ENCODE measurements at places on chromosomes 2 and 18.

- DNase-seq, result no peak
These were observed 54.4 kb upstream of the B3GNT7 start for GRCh38 chr2:231341100-231341499.

DNA sequence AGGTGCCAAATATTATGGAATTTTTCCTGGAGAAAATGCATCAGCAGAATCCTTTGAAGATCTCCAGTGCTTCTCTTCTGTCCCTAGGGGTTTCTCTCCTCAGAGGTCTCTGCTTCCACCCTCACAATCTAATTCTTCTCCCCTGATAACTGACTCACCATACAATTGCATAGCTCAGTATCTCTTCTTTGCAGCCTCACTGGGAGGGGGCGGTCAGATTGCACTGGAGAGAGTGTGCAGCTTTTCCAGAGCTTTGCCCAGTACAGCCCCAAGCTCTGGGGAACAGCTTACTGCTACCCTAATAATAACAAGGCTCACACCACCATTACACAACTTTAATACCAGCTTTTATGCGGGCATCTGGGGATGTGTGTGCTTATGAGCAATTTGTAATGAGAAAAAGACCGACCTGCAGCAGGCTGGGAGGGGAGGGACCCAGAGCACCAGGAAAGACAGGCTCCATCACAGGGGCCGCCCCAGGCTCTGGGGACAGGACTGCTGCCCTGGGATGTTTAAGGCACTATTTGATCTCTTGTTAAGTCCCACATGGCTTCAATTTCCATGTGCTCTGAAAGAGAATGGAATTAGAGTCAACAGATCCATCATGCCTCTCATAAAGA is 276.6 kb upstream of the SIX2 start:
- DNase-seq, result no peak

- no peak for DNase-seq
These were observed 168.7 kb upstream of the SIX3 start for GRCh38 chr2:44772669-44773378.

- DNase-seq, result no peak
These were observed 160.3 kb downstream of the VAPA start for GRCh38 chr18:10074110-10074509.

- DNase-seq, result no peak
These were observed 35.6 kb downstream of the RMC1 start for GRCh38 chr18:23538870-23539269.

DNA sequence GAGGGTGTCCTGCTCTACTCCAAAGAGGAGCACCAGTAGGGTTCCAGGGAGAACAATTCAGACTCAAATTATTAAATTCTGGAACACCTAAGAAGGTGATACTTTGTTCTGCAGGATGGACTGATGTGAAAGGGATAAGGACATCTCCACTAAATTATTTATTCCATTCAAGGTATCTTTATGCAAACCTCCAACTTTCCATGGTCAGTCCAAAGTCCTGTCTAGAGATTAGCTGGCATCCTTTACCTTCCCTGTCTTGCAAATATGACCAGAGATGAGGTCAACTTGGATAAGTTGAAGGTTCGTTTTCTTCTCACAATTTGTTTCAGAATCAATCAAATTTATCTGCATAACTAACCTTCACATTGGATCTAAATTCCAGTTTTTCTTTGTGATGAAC is 8.7 kb upstream of the ZBTB14 start:
- DNase-seq, result no peak

GRCh38 chr2:206004004-206004693 is 81.8 kb downstream of the INO80D start:
- DNase-seq, result no peak

- peak; percentile 7 for DNase-seq
These were observed 316.1 kb upstream of the MYT1L start for GRCh38 chr2:2647141-2647541.

DNA sequence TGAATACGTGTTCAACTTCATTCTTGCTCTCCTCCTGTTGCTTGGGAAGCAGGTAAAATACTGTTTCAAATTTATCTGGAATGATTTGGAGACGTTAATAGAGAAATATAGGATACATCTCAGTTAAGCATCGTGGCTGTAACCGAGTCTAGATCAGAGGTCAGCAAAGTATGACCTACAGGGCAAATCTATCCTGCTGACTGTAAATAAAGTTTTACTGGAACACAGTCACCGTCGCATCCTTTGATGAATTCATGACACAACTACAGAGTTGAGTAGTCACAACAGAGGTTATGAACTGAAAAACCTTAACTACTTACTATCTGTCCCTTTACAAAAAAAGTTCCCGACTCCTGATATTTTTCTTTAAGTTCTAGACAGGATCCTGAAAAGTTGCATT is 86.6 kb downstream of the SP100 start:
- no peak for DNase-seq

- no peak for DNase-seq
These were observed 75.9 kb upstream of the DYNAP start for GRCh38 chr18:54515149-54515548.

DNA sequence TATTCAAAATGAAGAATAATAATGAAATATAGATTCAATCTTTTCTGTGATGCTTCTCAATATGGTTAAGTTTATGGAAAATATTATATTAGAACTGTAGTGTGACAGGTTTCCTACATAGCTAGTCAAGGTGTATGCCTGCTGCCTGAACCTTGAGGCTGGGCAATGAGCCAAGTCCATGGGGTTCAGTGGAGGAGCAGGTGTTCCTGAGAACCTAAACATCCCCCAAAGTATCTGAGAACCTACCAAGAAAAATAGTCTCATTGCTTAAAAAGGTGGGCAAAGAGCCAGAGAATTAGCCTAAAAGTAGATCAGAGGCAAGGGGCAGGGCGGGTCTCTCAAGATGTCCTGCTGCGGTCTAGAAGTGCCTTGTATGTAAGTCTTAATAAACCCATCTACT is 185.9 kb upstream of the SPHKAP start:
- DNase-seq, result no peak

GRCh38 chr2:173828189-173829142 is 136.7 kb downstream of the SP3 start:
- no peak for DNase-seq

- no peak for DNase-seq
These were observed 6.9 kb upstream of the EHBP1 start for GRCh38 chr2:62698653-62699052.

- no peak for DNase-seq
These were observed 554.5 kb downstream of the STK39 start for GRCh38 chr2:167692936-167693335.

DNA sequence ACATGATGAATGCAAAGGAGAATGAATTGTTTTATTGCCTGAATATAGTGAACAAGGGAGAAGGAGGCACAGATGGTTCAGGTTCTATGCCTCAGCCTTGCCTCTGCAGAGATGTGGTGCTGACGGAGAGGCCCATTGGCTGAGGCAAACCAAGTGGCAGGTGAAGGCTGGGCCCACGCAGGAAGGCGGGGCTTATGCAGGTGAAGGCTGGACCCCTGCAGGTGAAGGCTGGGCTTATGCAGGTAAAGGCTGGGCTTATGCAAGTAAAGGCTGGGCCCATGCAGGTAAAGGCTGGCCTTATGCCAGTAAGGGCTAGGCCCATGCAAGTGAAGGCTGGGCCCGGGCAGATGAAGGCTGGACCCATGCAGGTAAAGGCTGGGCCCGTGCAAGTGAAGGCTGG is 414.7 kb downstream of the LRATD1 start:
- no peak for DNase-seq

DNA sequence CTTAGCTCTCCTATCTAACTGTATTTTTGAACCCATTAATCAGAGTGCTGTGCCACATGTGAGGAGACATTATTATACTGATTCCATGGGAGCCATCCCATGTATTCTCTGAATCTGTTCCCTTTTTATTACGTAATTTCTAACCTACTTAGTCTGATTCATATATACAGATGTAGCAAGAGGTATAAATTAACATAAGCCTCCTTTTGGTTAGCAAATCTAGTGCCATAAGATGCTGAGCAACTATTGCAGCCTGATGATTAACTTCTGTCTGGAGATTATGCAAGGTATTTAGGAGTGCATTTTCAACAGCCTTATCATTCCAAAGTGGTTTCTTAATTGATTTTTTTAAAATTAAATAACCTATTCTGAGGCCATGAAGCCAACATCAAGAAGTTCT is 114.1 kb upstream of the MSH2 start:
- DNase-seq, result no peak

DNA sequence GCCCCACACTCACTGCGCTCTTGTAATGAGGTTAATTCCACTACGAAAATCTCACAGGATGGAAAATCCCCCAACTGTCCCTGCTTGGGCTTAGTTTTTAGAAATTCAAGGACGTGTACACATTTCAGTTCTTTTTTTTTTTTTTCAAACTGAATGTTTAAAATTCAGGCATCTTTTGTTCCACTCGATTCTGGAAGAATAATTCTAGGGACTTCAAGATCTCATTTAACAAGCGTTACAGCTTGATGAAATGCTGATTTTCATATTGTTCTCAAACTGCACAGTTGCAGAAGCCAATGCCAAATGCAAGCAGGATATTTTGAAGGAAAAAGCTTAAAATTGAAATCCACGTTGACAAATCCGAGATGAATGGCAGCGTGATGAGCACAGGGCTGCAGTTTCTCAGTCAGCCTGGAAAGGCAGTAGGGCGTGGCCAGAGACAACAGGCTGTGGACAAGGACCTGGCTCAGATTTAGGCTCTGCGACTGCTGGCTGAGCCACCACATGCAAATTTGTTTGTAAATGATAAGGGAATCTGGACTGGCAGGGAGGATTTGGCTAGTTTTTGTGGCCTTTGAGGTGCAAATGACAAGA is 128.1 kb upstream of the MYCN start:
- no peak for DNase-seq

DNA sequence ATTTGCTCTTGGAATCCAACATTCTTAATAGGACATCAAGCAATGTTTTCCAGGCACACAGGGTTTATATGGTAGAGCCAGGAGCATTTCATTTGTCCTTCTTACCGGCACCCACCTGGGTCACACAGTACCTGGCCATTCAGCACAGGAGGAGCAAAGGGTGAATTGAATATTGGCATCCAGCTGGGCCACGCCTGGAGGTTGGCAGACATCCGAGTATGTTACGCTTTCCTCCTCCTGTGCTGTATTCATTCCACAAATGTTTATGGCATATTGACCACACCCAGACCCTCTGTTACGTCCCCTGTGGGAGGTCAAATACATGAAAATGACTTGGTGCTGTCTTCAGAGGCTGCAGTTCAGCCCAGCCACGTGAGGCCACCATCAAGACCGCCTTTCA is 206.2 kb downstream of the RTP5 start:
- DNase-seq, result no peak

DNA sequence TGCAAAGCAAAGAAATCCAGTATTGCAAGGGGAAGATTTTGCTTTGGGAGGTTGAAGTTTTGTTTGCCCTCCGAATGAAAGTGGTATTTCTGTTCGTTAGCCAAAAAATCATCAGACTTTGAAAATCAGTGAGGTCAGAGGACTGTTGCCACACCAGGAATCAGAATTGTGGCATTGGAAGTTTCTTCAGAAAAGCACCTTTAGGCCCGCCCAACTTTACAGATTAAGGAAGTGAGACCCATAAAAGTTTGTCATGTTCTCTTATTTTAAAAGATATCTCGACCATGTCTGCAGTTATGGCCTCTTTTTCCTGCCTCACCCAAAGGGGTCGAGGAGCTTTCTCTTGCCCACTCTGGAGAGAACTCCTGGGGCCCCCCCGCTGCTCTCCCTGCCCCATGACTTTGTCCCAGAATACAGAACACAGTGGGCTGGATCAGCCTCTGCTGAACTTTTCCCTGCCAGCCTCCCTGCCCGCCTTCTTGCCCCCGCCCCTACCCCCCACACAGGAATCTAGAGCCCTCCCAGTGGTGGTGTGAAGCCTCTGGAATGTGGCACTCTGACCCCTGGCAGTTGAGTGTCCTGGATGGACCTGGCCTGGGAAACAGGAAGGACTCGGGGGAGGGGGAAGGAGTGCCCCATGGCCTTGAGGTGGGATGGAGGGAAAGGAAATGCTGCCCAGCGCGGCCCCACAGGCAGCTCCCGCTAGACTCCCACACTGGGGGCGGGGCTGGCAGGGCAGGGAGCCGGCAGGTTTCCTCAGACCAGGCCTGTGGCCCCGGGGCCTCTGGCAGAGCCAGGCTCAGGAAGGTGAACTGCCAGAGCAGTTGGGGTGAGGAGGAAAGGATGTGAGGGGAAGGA is 25.3 kb downstream of the CRIM1 start:
- DNase-seq, result no peak

GRCh38 chr2:182866461-182867406 is at the start of gene FRZB:
Gene FRZB, minus strand, starts transcription at chr2:182866637. Its CDS starts 85 bp downstream, at chr2:182866552.
- DNase-seq, result no peak

- no peak for DNase-seq
These were observed 329.9 kb downstream of the TRIB2 start for GRCh38 chr2:13046557-13047165.

- no peak for DNase-seq
These were observed 57.5 kb downstream of the ZRANB3 start for GRCh38 chr2:135473567-135473966.

- no peak for DNase-seq
These were observed 10.2 kb downstream of the TPGS2 start for GRCh38 chr18:36818652-36819051.

GRCh38 chr2:106159866-106160785 is 34.0 kb downstream of the UXS1 start:
- DNase-seq, result peak; percentile 43

GRCh38 chr2:221929259-221929658 is 357.2 kb upstream of the EPHA4 start:
- no peak for DNase-seq

- DNase-seq, result no peak
These were observed 7.7 kb upstream of the SLC35F6 start for GRCh38 chr2:26756337-26756736.

DNA sequence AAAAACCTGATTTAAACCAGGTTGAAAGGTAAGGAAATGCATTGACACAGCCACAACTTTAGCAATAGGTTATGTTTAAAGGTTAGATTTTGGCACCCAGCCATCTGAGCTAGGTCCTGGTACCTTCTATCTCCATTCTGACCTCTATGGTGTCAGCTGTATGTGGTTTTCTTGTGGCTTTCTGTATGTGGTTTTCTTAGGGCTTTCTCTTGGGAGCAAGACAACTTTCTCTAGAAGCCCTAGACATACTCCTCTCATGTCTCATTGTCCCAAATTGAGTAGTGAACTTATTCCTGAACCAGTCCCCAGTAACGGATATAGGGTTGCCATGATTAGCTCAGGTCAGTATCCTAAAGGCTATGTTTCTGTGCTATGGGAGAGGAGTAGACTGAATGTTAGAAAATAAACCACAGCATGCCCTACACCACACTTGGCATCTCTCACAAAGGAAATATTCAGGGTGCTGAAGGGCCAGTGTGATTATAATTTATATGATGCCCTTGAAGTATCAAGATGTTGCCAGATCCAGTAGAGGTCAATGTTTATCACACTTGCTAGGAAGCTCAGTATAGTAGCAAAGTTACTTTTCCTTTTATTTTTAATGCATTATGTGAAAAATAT is 176.1 kb downstream of the CAPN13 start:
- DNase-seq, result no peak

DNA sequence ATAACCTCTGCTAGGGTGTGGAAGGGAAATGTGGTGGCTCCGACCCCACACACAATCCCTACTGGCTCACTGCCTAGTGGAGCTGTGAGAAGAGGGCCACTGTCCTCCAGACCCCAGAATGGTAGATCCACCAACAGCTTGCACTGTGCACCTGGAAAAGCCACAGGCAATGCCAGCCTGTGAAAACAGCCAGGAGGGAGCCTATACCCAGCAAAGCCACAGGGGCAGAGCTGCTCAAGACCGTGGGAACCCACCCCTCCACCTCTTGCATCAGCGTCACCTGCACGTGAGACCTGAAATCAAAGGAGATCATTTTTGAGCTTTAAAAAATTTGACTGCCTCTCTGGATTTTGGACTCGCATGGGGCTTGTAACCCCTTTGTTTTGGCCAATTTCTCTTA is 249.0 kb upstream of the CDH2 start:
- DNase-seq, result no peak

GRCh38 chr2:174450021-174450816 is 36.6 kb downstream of the GPR155 start:
- no peak for DNase-seq
